ENCODE measurements at places on chromosomes 7 and 10. TPM values are rescaled to one million over a fixed set of nuclear protein-coding genes. Genes with fewer than 3 reads are reported as not detected.

HOXA13 gene
- total RNA-seq: not detected

- no peak for DNase-seq
Measured at GRCh38 chr10:125055446-125055845, 104.9 kb downstream of the CTBP2 start.

- no peak for DNase-seq
Measured at GRCh38 chr7:1106063-1106792, 18.3 kb downstream of the GPER1 start.

DNA sequence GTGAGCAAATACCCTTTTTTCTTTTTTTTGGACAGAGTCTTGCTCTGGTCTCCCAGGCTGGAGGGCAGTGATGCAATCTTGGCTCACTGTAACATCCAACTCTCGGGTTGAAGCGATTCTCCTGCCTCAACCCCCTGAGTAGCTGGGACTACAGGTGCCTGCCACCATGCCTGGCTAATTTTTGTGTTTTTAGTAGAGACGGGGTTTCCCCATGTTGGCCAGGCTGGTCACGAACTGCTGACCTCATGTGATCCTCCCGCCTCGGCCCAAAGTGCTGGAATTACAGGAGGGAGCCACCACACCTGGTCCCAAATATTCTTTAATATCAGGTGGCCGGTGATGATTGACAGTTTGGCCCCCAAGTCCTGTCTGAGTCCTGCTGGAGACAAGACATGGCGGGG is 6.6 kb downstream of the LAT2 start:
- DNase-seq: no peak

DNA sequence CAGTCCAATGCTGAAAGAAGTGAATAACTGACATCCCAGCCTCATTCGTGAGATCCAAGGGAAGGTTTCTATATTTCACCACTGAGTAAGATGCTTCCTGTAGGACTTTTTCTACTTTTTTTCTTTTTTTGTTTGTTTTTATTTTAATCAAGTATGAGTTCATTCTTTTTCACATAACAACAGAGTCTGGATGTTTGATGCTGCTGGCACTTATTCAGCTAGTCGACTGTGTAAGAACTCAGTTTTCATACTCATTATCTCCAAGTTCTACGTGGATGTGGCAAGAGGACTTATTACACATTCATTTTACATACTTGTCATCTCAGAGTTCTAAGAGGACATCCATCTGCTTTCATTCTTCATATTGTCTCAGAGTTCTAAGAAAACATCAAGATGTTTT is 86.9 kb downstream of the CPXM2 start:
- no peak for DNase-seq

Measured in pulmonary artery endothelial cell (primary cell).